ENCODE measurements at places on chromosomes 4 and X. TPM values are rescaled to one million over a fixed set of nuclear protein-coding genes. Genes with fewer than 3 reads are reported as not detected.

DNA sequence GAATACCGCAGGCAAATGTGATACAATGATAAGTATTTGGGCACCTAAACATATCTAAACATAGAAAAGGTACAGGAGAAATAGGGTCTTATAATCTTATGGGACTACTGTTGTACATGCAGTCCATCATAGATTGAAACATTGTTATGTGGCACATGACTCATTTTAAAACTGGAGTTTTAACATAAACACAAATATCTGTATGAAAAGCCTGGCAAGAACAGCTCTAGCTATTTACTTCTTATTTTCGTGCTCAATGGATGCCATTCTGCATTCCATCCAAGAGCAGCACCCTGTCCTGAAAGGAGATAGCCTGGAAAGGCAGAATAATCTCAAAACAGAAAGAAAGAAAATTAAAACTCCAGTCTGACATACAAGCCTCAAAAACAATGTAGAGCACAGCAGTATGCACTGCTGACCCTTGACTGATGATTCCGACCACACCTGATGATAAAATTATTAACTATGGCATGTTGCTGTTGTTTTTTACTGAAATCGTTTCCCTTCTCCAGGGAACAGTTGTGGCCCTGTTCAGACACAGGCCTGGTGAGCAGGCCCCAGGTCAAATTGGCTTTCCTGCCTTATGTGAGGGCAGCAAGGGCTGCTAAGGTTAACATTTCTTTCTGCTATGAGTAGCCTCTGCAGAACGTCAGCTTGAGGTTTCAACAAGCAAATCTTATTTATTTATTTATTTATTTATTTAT is 152.7 kb downstream of the APBB2 start:
- H3K27ac ChIP-seq: no peak overlapping the region
- H3K4me1 ChIP-seq: no peaks in the 10 kb centered on the region

- H3K4me3 ChIP-seq: no peak overlapping the region
- no peaks in the 10 kb centered on the region for H3K4me1 ChIP-seq
- no peaks in the 10 kb centered on the region for H3K36me3 ChIP-seq
- H3K27ac ChIP-seq: no peak overlapping the region
These were observed 20.7 kb downstream of the OFD1 start for GRCh38 chrX:13755254-13755653.

GRCh38 chr4:42761804-42762203 is 104.9 kb upstream of the ATP8A1 start:
- no peak overlapping the region for H3K4me3 ChIP-seq
- DNase-seq: no peak
- no peaks in the 10 kb centered on the region for H3K4me1 ChIP-seq
- H3K27ac ChIP-seq: no peak overlapping the region
- H3K36me3 ChIP-seq: no peaks in the 10 kb centered on the region

DNA sequence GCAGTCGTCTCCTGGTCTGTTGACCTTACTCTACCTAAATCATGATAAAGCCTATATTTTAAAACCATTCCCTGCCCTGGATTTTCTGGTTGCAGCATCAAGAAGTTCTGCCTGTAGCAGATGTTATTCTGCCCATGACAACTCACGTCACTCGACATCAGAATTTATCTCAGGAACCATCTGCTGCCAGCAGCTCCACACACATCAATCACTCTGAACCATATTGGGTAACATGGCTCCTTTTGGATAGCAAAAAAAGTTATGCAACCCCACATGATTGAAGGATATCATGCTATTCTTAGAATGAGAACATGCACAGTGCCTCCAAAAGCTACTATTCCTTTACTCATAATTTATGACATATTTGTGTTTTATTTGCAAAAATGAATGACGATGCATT is 341.4 kb downstream of the DHRSX start:
- H3K4me3 ChIP-seq: no peak overlapping the region
- DNase-seq: no peak
- no peaks in the 10 kb centered on the region for H3K27me3 ChIP-seq
- H3K27ac ChIP-seq: no peak overlapping the region

- no peaks in the 10 kb centered on the region for H3K36me3 ChIP-seq
- DNase-seq: no peak
These were observed 79.4 kb downstream of the FAT1 start for GRCh38 chr4:186644311-186644638.

GRCh38 chrX:47217121-47217851 is 1.2 kb upstream of the CDK16 start:
- peak; percentile 76 for DNase-seq
- H3K36me3 ChIP-seq: peaks cover 5% of the 10 kb centered on the region
- H3K4me3 ChIP-seq: peak overlapping the region; percentile 22
- peak overlapping the region; percentile 89 for H3K27ac ChIP-seq

DNA sequence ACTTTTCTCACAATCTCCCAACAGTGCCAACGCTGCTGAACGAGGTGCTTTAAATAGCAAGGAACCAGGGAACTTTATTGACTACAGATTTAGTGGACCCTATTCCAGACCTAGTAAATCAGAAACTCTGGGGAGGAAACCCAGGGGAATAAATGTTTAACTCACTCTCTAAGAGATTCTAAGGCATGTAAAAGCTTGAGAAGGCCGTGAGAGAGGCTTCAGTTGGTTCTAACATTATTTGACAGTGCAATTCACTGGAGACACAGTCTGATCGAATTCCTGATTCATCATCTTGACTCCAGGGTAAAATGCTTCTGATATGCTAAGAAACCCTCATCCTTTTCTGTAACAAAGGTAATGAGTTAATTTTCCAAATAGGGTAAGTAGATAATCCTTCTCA is 494.4 kb downstream of the KCNIP4 start:
- DNase-seq: no peak
- no peaks in the 10 kb centered on the region for H3K36me3 ChIP-seq
- no peaks in the 10 kb centered on the region for H3K4me1 ChIP-seq
- H3K27ac ChIP-seq: no peak overlapping the region
- no peak overlapping the region for H3K4me3 ChIP-seq
- no peaks in the 10 kb centered on the region for H3K27me3 ChIP-seq

DNA sequence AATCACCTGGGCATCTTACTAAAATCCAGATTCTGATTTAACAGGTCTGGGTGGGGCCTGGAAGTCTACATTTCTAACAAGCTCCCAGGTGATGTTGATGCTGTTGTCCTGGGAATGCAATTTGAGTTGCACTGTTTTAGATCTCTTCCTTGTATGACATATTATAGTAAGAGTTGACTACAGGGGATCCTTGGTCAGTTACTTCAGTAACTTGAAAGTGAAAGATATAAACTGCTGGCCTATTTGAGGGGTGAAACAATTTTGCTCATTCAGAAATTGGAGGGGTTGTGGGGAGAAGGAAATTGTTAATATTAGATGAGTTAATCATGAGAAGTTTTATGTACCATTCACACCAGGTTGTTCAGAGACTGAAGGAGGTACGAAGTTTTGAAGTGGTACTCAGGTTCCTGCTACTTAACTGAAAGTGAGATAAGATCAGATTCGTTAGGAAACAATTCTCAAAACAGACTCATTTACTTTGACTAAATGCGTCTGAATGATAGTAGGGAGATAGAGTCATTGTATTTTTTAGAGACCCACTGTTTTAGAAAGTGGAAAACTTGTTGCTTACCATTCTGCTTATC is 12.5 kb downstream of the SH2D1A start:
- H3K27me3 ChIP-seq: no peaks in the 10 kb centered on the region
- H3K4me1 ChIP-seq: no peaks in the 10 kb centered on the region
- no peak for DNase-seq
- no peak overlapping the region for H3K4me3 ChIP-seq
- no peaks in the 10 kb centered on the region for H3K36me3 ChIP-seq
- H3K27ac ChIP-seq: no peak overlapping the region

- no peaks in the 10 kb centered on the region for H3K36me3 ChIP-seq
- no peak overlapping the region for H3K27ac ChIP-seq
- no peaks in the 10 kb centered on the region for H3K4me1 ChIP-seq
- peaks cover 38% of the 10 kb centered on the region for H3K27me3 ChIP-seq
- no peak overlapping the region for H3K4me3 ChIP-seq
- DNase-seq: no peak
These were observed 16.6 kb upstream of the TCEAL5 start for GRCh38 chrX:103293118-103293517.

DNA sequence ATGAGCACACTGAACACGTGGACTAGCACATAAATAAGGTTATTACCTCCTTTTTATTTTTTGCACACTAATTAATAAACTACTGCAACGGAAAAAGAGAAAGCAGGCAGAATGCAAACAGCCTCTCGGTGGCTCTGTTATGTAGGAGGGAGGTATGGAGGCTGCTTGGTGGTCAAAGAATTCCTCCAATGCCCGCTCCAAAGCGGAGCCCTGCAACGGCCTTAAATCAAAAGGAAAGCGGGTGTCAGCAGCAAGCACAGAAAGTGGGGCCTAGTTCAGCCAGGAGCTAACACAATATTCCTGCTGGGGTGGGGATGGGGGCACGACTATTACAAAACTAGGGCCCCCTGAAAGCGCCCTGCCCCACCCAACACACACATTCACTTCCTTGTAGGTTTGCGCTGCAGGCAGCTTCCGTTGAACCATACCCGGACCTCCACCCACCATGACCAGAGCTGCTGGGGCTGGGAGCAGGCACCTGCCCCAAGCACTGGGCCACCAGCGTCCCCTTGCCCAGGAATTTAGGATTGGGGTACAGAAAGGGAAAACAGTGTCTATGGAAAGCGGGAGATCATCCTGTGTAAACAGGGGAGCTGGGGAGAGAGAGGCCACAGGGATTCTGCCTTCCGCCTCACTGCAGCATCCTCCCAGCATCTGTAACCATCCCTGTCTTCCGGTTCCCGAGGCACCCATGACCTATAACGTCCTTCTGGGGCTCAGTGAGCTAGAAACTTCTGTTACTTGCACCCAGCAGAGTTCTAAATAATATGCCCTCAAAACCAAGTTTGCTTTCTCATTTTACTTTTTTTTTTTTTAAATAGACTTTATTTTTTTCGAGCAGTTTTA is 57.1 kb upstream of the DDX3X start:
- peak overlapping the region; percentile 56 for H3K4me3 ChIP-seq
- peak overlapping the region; percentile 48 for H3K27ac ChIP-seq
- H3K4me1 ChIP-seq: no peaks in the 10 kb centered on the region
- H3K27me3 ChIP-seq: peaks cover 10% of the 10 kb centered on the region
- H3K36me3 ChIP-seq: no peaks in the 10 kb centered on the region

DNA sequence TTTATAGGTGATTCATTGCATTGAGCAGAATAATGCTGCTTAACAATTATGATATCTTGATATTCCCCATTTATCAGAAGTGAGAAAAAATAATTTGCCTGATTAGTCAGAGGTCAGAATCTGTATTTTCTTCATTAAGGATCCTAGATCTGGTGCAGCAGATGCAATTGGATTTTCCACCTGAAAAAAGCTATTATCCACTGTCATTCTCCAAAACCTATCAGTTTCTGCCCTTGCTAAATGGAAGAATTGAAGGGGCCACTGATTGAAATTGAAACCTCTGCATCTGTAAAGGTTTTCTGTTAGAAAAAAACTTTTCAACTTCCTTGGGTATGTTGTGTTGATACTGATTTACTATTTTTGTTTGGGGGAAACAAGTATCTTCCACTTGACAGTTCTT is 636.0 kb upstream of the NDST4 start:
- no peak overlapping the region for H3K27ac ChIP-seq
- H3K27me3 ChIP-seq: no peaks in the 10 kb centered on the region
- no peaks in the 10 kb centered on the region for H3K4me1 ChIP-seq
- H3K4me3 ChIP-seq: no peak overlapping the region
- no peak for DNase-seq

DNA sequence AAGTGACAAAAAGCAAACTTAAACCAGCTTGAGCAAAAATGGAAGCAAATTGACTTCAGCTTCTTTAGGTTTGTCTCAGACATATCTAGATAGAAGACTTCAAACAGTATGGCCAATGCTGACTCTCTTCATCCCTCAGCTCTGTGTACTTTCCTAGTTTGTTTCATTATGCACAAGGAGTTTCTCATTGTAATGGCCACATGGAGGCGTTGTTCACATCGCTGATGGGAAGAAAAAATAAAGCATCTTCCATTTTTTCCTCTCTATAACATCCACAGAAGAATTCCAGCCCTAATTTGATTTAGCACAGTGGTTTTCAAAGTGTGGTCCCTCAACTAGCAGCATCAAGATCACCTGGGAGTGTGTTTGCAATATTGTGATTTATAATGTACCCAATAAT is 397.5 kb upstream of the PRKX start:
- no peaks in the 10 kb centered on the region for H3K27me3 ChIP-seq
- H3K4me1 ChIP-seq: no peaks in the 10 kb centered on the region
- H3K27ac ChIP-seq: no peak overlapping the region
- DNase-seq: no peak

GRCh38 chr4:174537634-174538033 is 15.3 kb upstream of the HPGD start:
- no peaks in the 10 kb centered on the region for H3K4me1 ChIP-seq
- no peak overlapping the region for H3K4me3 ChIP-seq
- no peak for DNase-seq
- H3K36me3 ChIP-seq: no peaks in the 10 kb centered on the region
- H3K27ac ChIP-seq: no peak overlapping the region
- H3K27me3 ChIP-seq: no peaks in the 10 kb centered on the region

- H3K4me1 ChIP-seq: no peaks in the 10 kb centered on the region
- H3K36me3 ChIP-seq: no peaks in the 10 kb centered on the region
- no peak for DNase-seq
- H3K27ac ChIP-seq: no peak overlapping the region
These were observed 162.1 kb downstream of the EPHA5 start for GRCh38 chr4:65508168-65508567.

GRCh38 chr4:173463816-173464215 is 64.9 kb upstream of the SCRG1 start:
- no peak for DNase-seq
- H3K36me3 ChIP-seq: no peaks in the 10 kb centered on the region
- H3K4me1 ChIP-seq: no peaks in the 10 kb centered on the region
- H3K27me3 ChIP-seq: no peaks in the 10 kb centered on the region

- H3K4me3 ChIP-seq: no peak overlapping the region
- no peaks in the 10 kb centered on the region for H3K27me3 ChIP-seq
- no peaks in the 10 kb centered on the region for H3K4me1 ChIP-seq
- H3K27ac ChIP-seq: no peak overlapping the region
These were observed 39.4 kb downstream of the PPM1K start for GRCh38 chr4:88244816-88245579.

DNA sequence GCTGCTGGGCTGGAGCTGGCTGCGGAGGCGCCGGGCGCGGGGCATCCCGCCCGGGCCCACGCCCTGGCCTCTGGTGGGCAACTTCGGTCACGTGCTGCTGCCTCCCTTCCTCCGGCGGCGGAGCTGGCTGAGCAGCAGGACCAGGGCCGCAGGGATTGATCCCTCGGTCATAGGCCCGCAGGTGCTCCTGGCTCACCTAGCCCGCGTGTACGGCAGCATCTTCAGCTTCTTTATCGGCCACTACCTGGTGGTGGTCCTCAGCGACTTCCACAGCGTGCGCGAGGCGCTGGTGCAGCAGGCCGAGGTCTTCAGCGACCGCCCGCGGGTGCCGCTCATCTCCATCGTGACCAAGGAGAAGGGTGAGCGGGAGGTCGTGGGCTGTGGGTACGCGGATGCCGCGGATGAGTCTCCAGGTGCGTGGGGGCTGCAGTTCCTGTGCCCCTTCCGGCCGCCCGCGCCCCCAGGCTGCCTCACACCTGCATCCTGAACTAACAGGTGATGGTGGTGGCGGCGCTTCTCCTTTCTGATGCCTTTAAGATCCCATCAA is 499 bp downstream of the CYP2U1 start:
- peak overlapping the region; percentile 64 for H3K4me3 ChIP-seq
- H3K27me3 ChIP-seq: no peaks in the 10 kb centered on the region
- H3K36me3 ChIP-seq: no peaks in the 10 kb centered on the region
- DNase-seq: no peak

SPIN2A gene
- 0.32 TPM for total RNA-seq

TMPRSS11B gene
- not detected for total RNA-seq

F8A3 gene
- 7.5 TPM for total RNA-seq

ATP1B4 gene
- not detected for total RNA-seq

VCX3B gene
- total RNA-seq: not detected

SORCS2 gene
- total RNA-seq: 1.3 TPM

TRIM60 gene
- total RNA-seq: not detected

GAK gene
- total RNA-seq: 76.2 TPM

MAGEA1 gene
- total RNA-seq: not detected

MAP9 gene
- total RNA-seq: 11.9 TPM
